ENCODE measurements at places on chromosomes 1 and 21. TPM values are rescaled to one million over a fixed set of nuclear protein-coding genes. Genes with fewer than 3 reads are reported as not detected.

The GJA4 gene
- polyA plus RNA-seq, result 12.5 TPM

The RGS16 gene
- 1.4 TPM for polyA plus RNA-seq

The PRELP gene
- polyA plus RNA-seq, result 4.4 TPM

The SH3BGR gene
- polyA plus RNA-seq, result 3.5 TPM

The LCE1A gene
- polyA plus RNA-seq, result not detected

The RHOC gene
- 191 TPM for polyA plus RNA-seq

The COP1 gene
- polyA plus RNA-seq, result 56.6 TPM

The ITLN2 gene
- polyA plus RNA-seq, result 0.29 TPM

DNA sequence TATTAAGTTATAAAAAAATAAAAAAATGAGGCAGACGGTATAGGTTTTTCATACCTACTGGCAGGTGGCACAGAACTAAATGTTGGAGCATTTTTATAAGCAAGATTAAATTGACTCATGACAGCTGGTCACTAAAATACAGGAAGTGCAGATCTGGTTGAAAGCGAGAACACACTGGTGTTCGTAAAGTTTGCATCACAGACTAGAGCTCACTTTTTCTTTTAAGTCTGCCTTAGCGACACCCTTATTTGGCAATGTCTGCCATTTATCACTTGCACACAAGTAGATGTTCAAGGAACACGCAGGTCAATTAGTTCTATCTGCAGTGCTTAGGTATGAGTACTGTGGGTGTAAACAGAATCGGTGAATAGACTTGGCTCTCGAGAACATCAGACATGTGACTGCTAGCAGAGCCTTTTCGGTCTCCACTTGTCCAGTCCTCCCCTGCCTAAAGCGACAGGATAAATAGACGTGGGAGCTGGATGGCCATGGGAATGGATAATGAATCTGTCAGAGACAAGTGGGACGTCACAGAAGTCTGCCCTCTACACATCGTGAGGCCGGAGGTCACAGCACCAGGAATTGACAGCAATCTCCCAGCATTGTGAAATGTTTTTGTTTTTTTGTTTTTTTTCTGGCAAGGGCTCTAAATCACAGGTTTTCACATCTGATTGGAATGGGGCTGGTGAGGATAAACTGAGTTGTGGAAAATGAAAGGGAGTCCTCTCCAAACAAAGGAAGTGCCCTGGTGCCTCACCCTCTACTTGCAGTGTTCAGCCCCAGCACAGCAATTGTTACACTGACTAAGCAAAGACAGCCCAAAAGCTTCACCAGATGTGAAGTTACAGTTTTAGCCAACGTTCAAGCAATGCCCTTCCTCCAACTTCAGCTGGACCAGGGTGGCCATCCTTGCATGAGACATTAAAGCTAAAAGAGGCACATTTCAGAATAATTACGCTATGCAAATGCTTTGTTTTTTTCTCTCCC is 248.9 kb downstream of the NTNG1 start:
- no peak for DNase-seq

GRCh38 chr1:30919025-30919881 is 10.7 kb upstream of the SDC3 start:
- DNase-seq, result peak; percentile 28

DNA sequence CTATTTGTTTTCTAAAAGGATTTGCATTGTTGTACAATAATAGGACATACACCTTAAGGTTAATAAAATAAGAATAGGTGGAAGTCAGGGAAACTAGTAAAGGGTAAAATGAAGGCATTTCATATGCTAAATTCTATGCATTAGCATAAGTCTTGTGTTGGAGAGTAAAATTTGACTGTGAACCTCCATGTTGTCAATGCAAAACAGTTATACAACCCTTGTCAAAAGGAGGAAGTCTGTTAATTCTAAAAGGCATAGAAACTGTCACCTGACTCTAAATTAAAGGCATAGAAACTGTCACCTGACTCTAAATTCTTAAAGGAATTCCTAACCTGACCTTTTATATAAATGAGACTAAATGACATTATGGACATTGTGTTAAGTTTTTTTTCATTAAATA is 291.8 kb downstream of the OLFM3 start:
- DNase-seq, result no peak

- no peak for DNase-seq
Measured at GRCh38 chr1:240987928-240988327, 369.1 kb downstream of the RGS7 start.

GRCh38 chr1:227935826-227936225 is 11.9 kb downstream of the WNT9A start:
- DNase-seq, result no peak

DNA sequence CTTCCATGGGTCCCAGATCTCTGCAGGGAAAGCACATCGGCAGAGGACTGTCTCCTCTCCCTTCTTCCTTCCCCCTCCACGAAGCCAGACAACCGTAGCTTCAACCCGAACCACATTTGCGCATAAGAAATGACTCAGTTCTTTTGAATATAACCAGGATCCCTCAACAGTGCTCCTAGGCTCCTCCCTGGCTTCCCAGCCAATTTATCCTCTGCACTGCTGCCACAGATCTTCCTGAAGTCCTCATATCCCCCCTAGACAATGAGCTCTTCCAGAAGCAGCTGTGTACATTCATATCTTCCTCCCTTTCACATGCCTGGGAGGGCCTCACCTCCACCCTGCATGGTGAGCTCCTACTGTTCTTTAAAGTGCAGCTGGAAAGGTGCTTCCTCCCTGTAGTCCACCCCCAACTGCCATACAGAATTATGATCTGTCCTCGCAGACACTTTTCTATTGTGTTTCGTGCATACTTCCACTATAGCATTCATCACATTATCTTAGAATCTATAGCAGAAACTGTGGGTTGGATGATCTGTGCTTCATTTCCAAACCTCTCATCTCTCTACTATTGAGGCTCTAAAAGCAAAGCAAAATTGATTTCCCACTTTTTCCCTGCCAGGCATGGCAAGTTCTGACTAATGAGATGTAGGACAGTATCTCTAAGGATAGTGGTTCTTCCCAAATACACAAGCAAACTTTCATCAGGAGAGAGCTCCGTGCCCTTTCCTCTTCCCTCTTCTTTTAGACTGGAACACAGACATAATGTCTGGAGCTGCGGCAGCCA is 179.3 kb upstream of the HMGB4 start:
- no peak for DNase-seq

- no peak for DNase-seq
Measured at GRCh38 chr1:64121766-64122385, 81.5 kb upstream of the UBE2U start.

- DNase-seq, result no peak
Measured at GRCh38 chr1:172452536-172453152, 8.8 kb upstream of the PIGC start.

DNA sequence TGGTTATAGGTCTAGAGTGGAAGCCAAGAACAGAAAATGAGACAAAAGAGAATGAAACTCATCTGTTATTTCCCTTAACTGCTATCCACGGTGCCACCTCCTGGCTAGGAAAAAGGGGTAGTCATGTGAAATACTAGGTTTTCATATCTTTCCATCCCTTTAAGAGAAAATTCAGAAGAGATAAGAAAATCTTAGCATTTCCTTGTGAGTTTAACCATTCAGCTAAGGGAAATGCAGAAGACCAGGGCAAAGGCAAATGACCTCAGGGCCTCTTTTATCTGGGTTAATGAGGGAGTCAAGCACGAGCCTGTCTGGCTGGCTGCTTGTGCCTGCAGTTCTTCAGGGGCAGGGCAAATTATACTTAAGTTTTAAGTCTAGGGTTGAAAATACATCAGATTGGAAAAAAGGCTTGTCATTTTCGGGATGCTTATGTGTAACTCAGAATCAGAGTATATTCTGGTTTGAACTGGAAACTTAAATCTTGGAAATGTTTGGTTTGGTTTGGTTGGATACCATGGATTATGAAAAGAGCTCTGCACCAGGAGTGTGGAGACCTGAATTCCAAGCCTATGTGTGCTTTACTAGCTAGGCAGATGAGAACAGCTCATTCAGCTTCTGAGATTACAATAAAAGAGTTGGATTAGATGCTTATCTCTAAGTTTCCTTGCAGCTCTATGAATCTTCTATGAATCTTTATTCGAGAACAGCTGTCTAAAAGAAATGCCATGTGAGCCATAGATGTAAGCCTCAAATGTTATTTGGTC is 19.9 kb downstream of the NIBAN1 start:
- DNase-seq, result no peak

DNA sequence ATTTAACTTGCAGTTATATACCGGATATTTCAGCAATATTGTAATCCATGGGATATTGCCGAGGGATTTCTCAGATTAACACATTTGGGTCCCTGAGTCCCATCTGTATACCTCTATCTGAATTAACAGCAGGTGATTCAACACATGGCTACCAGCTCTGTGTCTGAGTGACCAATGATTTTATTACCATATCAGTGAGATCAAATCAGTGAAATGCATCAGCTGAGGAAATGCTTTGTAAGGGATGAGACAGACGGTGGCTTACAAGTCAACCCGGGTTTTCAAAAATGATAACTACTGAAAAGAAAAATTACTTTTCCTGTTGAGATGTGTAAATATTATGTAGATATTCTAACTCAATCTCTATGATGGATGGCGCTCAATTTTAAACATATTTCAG is 504.1 kb upstream of the PKN2 start:
- no peak for DNase-seq

GRCh38 chr1:223543560-223543959 is 121.9 kb downstream of the CAPN8 start:
- DNase-seq, result no peak

GRCh38 chr1:62241371-62242131 is 46.9 kb downstream of the L1TD1 start:
- no peak for DNase-seq

GRCh38 chr1:45979778-45980176 is 152.7 kb downstream of the PIK3R3 start:
- DNase-seq, result no peak

DNA sequence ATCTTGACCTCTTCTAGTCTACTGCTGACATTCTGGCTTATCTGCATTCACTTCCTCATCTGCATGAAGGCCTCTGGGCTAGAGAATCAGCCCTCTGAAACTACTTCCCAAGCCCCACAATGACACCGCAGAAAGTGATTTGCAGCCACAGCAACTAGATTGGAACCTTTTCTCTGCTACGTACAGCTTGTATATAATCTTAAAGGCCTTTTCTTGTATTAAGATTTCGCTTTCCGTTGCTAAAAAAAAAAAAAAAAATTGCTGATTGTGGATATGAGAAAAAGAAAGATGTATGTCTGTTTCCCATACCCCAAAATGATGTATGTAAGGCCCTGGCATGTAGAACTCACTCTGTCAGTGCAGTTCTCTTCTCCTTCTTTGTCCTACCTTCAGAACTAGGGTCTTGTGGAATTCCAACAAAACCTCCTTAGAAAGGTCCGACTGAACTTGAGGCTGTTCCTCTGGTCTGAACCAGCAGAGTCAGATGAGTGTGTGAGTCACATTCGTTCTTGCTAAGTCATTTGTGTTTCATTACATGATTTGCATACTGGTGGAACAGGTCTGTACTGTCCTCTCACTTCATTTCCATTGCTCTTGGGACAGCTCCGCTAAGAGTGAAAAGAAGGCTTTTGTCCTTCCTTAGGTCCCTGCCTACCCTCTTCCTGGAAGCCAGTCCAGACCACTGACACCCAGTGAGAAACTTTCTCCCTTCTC is 62.7 kb downstream of the PLPP3 start:
- no peak for DNase-seq

- no peak for DNase-seq
Measured at GRCh38 chr1:43975249-43975961, 645 bp downstream of the ATP6V0B start.

GRCh38 chr21:28138272-28138671 is 854.4 kb downstream of the LTN1 start:
- DNase-seq, result no peak

DNA sequence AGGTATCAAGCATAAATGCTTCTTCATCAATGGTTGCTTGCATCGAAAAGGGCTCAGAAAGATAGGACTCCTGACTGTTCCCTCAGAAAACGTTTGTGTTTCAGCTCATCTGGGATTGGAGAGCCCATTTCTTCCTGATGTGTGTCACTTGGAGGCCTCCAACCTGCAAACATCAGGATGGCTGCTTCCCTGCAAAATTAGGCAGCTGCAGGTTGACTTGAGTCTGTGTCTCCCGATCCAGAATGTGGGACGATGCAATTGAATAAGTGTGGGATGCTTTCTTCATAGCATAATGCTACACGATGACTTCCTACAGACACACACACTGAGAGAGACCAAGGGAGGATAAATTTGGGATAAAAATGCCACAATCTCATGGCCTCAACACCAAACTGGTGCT is 42.2 kb downstream of the OLIG1 start:
- DNase-seq, result no peak

DNA sequence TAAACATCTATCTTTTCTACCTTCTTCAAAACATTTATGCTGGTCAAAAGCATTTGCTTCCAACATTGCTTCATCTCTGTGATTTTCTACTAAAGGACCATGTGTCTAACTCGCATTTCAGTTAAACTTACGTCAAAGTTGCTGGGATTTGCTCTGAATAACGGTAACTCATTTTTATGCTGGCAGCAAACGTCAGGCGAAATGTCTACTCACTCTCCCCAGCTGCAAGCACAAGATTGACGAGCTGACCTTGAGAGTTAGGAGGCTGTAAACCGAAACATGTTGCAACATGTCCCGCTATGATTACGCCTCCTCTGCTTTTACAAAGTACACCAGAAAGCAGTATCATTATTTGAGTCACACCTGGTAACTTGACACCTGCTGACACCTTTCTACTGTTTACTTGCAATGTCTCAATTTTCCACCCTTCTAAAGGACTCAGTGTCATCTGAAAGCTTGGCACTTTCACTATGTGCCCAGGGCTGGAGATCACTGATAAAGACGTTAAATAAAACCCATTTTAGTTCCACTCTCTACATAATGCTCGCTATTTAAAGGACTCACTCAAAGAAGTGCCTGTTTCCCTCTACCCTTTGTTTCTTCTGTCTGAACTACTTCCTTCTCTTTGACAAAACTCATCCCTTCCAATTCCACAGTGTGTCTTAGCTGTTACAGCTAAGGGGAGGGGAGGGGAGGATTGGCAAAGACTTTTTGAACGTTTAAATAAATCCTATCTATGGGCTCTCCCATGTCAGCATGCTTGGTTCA is 111.9 kb downstream of the PTPN14 start:
- peak; percentile 24 for DNase-seq

DNA sequence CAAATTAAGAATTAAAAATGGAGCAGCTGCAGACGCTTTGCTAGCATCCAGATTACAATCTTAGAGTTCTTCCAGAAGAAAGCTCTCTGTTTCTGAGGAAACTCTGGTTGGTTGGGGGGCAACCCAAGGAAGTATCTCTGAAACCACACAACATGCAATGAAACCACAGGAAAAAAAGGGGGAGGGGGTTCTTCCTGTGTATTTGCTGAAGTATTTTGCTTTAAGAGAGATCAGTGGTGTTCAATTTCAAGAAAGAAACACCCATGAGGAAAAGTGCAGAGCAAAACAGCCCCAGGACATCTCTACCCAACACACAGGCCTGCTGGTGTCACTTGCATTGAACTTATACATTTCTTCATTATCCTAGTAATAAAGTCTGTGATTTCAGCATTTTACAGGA is 19.7 kb upstream of the TIAM1 start:
- DNase-seq, result no peak

GRCh38 chr1:79188337-79188736 is 181.8 kb upstream of the ADGRL4 start:
- no peak for DNase-seq

- DNase-seq, result no peak
Measured at GRCh38 chr1:209816923-209817322, 10.8 kb upstream of the UTP25 start.
